Thyroid gland (tissue), 4 donors: ENCODE measurements at places on chromosomes 4 and X.

DNA sequence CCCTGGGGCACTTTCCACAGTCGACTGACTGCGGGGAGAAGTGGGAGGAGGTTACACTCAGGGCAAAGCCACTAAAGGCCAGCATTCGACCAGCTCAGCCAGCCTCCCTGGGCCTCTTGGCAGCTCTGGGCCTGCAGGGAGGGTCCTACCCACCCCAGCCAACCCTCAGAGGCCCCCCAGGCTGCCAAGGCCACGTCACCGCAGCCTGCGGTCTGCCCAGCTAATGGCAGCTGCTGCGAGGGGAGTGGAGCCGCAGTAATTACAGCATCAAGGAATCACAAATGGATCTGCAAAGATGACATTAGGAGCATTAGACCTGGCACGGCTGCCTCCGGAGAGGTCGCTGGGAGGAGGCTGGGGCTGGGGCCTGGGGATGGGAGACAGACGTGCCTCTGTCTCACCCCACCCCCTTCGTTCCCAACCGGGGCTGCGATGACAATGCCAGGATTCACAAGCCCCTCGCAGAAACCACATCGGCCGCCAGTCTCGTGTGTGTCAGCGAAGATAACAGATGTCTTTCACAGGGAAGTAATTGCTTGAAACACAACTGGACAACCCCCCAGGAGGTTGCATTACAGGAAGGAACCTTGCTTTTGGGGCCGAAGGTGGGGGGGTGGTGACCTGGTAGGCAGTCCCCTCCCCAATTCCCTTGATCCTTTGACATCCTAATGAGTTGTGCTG lies 367.6 kb downstream of the BCOR start:
- no peak for DNase-seq

- no peak for DNase-seq
Observed at GRCh38 chr4:57373991-57374390, 263.8 kb upstream of the IGFBP7 start.

GRCh38 chrX:2434270-2435163 lies 66.3 kb downstream of the DHRSX start:
- DNase-seq: no peak

DNA sequence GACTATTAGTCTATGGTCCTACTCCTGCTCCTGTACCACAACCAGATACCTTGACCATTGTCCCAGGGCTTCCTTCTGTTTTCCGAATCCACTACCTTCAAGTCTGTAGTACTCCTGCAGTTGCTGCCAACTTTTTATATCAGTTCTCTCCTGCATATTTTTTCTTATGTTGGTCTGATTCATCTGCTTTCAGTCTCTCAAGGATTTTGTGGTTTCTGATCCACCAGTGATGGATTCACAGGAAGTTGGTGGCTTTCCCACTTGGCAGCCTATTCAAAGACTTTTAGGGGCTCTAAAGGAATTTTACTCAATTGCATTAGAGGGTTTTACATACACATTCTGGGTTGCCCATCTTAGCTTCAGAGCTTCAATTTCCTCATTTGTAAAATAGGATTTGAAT lies 23.6 kb downstream of the KIF4A start:
- DNase-seq: no peak

- no peak for DNase-seq
Observed at GRCh38 chr4:23382879-23383278, 507.0 kb downstream of the PPARGC1A start.
